NCI-H82 (cell line): ENCODE measurements at places on chromosomes 3 and 15.

DNA sequence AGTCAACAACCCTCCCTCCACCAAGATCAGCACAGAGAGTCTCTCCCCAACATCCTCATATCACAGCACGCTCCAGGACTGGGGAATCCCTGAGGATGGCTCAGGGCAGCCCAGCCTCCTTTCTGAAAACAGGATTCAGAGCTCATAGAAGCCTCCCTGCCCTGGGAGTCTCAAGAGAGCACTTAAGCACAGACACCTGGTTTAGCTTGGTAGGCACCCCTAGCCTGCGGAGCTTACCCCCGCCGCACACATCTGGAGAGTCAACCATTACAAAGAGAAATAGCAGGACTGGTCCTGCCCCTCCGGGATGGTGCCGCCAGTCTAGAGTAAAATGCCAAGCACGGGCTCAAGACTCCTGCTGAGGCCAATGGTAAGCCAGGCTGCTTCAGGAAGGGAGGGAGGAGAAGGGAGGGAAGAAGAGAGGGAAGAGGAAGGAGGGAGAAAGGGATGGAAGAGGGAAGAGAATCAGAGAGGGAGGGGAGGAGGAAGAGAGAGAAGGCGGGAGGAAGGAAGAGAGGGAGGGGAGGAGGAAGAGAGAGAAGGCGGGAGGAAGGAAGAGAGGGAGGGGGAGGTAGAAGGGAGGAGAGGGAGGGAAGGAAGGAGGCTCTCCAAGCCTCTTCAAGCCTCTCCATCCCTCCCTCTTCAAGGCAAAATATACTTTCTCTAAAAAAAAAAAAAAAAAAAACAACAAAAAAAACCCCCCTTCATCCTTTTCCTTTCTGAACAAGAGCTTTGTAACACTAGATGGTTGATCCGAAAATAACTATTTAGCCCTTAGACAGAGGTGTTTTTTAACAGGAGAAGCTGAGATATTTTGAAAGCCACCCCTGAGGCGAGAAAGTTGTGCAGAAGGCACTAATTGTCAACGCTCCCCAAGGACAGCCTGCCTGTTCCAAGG lies 278.6 kb upstream of the TLE3 start:
- peak; percentile 48 for DNase-seq

DNA sequence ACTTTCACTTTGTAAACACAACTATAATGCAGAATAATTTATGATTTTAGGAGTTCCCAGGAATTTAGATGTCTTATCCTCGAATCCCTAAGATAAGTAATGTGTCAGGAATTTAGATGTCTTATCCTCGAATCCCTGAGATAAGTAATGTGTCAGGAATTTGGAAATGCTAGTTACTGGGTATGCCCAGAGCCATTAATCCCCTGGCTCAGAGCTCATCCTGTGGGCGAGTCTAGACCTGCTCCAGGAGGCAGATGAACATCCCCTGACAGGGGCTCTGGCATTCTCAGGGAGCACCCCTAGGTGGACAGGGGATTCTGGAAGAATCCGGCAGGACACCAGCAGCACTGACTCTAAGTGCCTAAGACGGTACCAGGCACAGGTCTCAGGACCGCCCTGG lies 163.3 kb downstream of the ARRDC4 start:
- no peak for DNase-seq

DNA sequence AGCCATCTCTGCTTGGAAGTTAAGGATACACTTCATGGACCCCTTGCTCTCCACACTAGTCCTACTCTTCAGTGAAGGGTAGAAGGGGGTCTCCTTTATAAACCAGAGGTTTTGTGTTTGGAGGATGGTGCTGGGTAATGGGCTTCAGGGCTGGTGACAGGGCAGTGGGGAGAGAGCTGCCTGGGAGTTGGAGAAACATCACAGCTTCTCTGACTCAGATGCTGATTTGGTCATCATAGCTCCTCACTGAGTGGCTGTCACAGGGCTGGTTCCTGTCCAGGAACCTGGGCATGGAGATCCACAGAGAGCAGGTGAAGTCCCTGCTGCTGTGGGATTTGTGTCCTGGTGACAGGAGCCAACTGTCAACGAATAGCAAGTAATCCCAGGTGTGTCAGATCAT lies 333.9 kb upstream of the ATP10A start:
- DNase-seq, result no peak

GRCh38 chr3:139306078-139306477 lies 37.7 kb upstream of the MRPS22 start:
- DNase-seq, result no peak

- DNase-seq, result no peak
Observed at GRCh38 chr15:36235173-36235572, 344.3 kb upstream of the CDIN1 start.

DNA sequence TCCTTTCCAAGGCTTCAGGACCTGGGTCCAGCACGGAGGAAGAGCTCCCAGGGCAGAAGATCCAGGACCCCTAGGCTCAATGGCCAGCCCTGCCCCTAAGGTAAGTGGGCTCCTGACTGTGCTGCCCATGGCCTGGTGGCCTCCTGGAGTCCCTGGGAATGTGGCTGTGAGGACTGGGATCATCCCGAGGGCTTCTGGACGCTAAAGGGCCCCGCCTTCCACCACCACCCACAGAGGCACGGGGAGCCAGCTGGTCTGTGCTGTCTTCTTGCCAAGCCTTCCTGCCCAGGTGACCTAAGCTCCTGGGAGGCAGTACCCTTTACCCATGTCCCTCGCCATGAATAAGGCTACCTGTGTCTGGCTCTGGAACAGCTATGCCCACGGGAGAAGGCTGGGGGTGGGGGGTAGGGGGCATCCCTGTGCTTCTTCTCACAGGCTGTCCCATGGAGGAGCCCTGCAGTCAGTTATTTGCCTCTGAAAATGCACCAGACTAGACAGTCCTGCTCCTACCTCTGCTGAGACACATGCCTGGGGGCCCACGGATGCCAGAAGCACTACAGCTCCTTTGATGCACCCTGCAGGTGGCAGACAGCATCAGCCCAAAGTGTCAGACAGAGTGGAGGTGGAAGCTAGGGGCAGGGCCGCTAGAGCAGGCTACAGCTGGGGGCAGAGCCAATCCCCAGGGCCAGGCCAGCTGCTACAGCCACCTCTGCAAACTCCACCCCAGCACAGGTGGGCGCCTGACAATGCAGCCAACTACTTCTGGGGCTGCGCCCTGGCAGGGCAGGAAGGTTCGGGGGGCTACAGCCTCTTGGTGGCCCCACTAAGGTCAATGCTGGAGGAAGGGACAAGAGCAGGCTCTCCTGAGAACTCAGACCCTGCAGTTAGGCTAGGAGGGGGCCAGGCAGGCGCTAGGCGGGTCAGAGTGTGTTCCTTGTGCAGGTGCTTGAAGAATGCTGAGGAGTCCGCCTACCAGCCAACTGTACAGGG lies 90.9 kb downstream of the SEC22A start:
- DNase-seq, result peak; percentile 24

- DNase-seq, result no peak
Observed at GRCh38 chr3:16084887-16085286, 89.6 kb upstream of the GALNT15 start.

GRCh38 chr3:130543322-130543721 lies 26.3 kb downstream of the COL6A6 start:
- no peak for DNase-seq

DNA sequence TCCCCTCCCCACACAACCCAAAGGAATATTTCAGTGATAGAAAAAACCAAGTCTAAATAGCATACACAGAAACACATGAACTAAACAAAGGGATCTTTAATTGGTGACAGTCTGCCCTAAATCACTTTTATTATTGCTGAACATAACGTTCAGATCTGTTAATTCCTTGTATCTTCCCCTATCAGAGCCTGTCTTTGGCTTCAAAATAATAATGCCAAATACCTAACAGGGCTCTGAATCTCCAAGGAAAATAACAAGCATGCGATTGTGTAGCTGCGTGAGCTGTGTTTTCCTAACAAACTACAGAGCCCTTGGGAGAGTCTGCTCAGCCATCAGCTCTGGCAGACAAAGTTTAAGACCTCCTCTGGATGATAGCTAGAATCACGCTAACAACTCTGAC lies 1010.1 kb downstream of the ROBO1 start:
- DNase-seq, result no peak

DNA sequence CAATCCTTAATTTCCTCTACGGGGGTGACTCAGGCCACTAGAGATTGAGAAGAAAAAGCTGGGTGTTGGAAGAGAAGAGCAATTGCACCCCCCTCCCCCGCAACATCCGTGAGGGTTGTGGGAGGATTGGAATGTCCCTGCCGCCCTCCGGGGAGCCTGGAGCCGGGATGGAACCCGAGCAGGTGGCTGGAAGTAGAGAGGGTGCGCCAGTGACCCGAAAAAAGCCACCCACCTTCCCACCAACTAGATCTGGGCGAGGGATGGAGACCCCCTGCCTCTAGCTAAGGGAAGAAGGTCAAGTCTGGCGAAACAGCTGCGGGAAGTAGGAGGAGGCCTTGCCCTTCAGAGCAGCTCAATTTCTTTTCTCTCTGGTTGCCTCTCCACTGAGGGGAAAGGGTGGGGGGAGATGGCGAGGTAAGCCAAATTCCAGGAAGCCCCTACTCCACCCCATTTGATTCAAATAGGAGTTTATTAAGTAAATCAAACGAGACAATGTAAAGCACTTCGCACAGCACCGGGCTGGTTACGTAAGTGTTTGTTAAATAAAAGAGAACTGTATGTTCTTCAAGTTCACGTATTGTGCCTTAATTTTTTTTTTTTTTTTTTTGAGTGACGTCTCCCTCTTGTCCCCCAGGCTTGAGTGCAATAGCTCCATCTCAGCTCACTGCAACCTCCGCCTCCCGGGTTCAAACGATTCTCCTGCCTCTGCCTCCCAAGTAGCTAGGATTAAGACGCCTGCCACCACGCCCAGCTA lies 1.1 kb upstream of the WWTR1 start:
- no peak for DNase-seq

- DNase-seq, result no peak
Observed at GRCh38 chr15:101458908-101459578, 30.5 kb downstream of the PCSK6 start.

DNA sequence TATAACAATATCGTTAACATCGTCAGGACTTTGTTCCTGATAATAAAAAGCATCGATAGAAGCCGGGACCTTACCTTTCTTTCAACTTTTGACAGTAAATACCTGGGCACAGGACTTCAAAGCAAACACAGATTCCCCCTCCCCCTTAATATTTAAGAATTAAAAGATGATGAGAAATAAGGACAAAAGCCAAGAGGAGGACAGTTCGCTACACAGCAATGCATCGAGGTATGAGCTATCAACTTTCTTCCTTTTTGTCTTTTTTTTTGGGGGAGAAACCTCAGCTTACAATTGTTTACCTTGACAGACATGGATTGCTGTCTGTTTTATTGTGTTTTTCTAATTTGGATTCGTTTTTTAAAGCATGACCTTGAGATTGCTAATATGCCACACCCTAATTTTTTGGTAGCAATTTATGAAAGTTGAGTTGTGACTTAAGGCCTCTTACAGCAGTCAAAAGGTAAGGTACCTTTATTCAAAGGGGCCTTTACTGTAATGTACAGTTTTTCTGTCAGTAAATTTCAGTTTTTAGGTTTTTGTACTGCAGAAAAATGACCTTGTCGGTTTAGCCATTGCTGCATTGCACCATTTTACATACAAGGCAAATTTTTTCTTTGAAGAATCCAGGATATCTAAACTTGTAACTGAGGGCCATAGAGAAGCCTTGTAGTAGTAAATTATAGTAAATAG lies 1.1 kb downstream of the CHD2 start:
- DNase-seq, result peak; percentile 26

GRCh38 chr3:98188545-98188944 lies 22.0 kb downstream of the OR5H15 start:
- DNase-seq, result peak; percentile 64

- DNase-seq, result no peak
Observed at GRCh38 chr15:24766511-24767133, 91.0 kb downstream of the NPAP1 start.

DNA sequence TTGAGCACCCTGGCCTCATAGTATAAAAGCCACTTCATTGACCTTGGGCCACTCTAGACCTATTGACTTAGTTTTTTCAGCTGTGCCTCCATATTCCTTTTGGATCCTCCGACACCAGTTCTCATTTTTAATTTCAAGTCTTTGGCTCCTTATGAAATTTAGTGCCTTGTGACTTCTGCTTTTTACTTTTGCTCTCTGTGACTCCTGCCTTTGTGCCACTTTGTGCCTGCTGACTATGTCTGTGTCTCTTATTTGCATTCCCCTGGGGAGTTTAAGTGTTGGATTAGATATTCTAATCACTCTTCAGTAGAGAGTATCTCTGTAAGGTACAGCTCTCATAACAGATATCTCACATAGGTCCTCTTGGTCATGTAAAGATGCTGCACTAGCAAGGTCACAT lies 39.6 kb upstream of the GPR149 start:
- DNase-seq, result no peak

- no peak for DNase-seq
Observed at GRCh38 chr15:45630917-45631691, 3.7 kb upstream of the SQOR start.

GRCh38 chr3:182133752-182134151 lies 422.0 kb downstream of the SOX2 start:
- DNase-seq, result no peak

DNA sequence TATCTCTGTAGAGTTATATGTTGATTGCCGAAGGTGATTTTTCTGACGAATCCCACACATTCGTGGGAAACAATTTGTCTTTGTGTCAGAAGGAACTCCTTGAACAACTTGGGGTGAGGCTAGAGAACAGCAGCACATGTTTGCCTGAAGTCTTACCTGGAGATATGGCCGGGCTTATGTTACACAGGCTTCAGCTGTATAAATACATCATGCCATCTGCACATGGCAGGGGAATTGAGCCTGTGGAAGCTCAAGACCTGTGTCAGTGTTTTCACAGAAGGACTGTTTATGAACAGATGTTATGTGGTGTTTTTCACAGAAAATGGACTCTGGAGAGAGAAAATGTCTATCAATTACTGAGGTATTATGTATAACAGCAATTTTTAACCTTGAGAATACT lies 203.6 kb upstream of the MDFIC2 start:
- peak; percentile 5 for DNase-seq
